ENCODE measurements at places on chromosomes 12 and 14.

DNA sequence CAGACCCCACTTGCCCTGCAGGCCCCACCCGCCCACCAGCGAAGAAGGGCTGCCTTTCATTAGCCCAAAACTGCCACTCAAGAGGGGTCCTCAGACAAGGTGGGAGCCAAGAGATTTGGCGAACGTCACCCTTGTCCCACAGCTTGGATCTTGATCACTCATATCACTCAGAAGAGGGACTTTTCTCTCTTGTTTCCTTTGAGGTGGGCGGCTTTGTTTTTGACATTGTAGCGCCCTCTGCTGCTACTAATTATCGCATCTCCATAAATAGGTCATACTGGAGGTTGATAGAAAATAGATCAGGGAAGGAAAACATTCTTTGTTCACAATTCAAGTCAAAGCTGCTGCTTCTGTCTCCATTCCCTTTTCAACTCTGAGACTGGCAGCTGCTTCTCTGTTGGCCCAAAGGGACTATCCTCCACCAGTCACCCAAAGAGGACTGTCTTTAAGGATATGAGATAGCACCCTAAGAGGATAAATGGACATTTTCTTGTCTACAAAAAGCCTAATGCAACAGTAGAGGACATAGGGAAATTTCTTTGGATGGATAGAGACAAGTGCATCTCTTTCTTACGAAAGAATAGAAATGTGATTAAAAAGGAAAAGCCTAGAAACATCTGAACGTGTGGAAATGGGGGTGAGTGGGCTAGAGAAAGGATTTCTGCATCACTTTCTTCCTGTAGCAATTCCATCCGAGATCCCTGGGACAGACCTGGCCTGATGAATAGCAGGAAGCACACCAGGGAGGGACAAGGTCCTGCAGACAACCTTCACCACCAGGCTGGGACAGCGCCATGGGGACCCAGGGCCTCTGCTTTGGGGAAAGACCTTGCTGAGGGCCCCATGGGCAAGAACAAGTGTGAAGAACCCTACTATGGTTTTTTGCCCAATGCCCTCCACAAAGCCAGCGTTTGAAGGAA is 115.8 kb downstream of the DAD1 start:
- DNase-seq: no peak

DNA sequence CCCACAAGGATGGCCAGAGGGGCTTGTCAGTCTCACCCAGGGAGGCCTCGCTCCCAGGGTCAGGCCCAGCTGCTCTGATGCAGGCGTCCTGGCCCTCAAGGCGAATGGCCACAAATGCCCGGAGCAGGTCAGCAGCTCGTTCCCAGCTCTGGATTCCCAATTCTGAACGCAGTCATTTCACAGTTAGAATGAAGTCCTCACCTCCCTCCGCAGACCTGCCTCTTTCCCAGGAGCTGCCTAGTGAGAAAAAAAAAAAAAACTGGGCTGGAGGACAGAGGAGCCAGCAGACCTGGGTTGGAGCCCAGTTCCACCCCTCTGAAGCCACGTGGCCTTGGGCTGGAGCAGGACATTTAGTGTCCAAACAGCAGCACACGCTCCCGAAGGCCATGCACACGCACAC is 62.2 kb upstream of the DIO3 start:
- DNase-seq: no peak

DNA sequence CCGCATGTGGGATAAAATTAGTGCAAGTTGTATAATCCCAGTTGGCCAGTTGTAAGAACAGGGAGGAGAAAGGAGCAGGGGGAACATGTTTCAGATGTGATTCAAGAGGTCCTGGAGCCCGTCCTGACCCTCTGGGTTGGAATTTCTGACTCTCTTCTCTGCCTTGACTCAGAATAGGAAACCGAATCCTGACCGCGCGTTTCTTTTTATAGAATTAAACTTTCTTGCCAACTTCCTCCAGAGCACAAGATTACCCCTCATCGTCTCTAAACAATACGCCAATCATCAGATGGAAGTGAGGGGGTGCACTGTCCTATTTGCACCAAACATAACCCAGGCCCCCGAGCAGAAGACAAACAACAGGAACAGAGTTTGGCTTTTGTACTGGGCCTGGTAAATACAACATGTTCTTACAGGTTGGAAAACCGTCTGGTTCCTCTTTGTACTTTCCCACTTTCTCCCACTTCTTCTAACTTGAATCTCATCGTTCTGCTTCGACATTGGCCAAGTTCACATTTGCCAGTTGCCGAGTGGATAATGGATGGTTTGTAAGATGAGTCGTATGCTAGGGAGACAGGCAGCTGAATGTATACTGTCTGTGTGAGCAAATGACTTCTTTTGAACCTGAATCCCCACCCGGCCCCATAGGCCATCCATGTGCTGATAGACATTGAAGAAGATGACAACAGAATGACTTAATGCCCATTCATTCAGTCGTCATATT is 42.6 kb upstream of the MED13L start:
- DNase-seq: no peak

GRCh38 chr12:58026426-58026825 is 85.1 kb downstream of the ATP23 start:
- DNase-seq: no peak

- no peak for DNase-seq
Measured at GRCh38 chr14:74853581-74853980, 22.4 kb downstream of the PROX2 start.

GRCh38 chr14:72986857-72987256 is 40.0 kb downstream of the ZFYVE1 start:
- DNase-seq: no peak

- peak; percentile 8 for DNase-seq
Measured at GRCh38 chr12:14454098-14454907, 88.8 kb downstream of the ATF7IP start.

GRCh38 chr14:24960816-24961215 is 89.1 kb downstream of the STXBP6 start:
- no peak for DNase-seq

DNA sequence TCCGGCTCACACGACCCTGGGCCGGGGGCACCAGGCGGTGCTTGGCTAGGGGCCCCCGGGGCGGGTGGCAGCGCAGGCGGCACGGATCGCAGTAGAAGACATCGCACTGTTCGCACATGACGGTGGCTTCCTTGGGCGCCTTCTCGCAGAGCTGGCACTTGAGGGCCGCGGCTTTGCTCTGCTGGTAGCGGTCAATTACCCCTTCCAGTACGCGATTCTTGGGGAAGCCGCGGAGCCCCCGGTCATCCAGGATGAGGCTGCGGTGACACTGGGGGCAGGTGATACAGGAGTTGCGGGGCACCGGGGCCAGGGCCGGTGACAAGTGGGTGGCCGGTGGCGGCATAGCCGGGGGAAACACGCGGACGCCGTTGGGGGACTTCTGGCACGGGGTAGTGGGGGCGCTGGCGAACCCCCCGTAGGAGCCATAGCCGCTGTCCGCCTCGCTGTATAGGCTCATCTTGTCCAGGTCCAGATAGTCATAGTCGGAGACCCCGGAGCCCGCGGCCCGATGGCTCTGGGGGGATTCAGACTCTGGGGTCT is 553 bp downstream of the TRIM9 start:
- no peak for DNase-seq

GRCh38 chr14:54877015-54877702 is 25.5 kb downstream of the GCH1 start:
- DNase-seq: no peak

DNA sequence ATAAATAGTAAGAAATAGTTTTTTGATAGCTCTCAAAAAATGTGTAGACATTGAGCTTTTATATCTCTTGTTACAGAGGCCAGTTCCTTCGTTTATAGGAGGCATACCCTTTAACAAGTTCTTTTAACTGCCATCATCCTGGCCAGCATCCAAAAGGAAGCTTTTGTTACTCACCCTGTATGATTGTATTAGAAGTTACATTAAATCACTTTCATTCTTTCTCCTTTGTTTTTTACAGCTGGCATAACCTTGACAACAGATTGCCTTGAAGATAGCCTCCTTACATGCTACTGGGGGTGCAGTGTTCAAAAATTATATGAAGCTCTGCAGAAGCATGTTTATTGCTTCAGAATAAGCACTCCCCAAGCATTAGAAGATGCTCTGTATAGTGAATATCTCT is 20.1 kb downstream of the CGRRF1 start:
- DNase-seq: no peak

DNA sequence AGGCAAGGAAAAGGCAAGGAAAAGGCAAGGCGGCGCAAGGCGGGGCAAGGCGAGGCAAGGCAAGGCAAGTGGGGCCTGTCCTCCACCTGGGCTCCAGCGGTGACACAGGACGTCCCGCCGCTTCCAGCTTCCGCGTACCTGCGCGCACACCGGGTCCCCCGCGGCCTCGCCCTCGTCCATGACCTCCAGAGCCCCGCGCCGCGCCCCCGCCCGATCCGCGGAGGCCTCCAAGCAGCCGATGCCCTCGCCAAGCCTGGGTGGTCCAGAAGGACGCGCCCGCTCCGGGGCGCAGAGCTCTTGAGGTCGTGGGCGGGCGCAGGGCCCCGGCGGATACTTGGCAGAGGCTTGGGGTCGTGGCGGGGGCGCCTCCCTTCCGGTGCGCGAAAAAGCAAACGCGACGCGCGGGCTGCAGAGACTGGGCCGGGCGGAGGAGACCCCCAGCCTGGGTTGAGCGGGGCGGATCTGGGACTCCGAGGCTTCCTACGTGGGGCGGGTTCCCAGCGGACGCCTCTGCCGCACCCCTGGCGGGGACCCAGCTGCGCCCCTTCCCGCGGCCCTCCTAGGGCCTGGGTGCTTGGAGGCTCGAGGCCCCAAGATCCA is 60.8 kb upstream of the EIF5 start:
- no peak for DNase-seq

DNA sequence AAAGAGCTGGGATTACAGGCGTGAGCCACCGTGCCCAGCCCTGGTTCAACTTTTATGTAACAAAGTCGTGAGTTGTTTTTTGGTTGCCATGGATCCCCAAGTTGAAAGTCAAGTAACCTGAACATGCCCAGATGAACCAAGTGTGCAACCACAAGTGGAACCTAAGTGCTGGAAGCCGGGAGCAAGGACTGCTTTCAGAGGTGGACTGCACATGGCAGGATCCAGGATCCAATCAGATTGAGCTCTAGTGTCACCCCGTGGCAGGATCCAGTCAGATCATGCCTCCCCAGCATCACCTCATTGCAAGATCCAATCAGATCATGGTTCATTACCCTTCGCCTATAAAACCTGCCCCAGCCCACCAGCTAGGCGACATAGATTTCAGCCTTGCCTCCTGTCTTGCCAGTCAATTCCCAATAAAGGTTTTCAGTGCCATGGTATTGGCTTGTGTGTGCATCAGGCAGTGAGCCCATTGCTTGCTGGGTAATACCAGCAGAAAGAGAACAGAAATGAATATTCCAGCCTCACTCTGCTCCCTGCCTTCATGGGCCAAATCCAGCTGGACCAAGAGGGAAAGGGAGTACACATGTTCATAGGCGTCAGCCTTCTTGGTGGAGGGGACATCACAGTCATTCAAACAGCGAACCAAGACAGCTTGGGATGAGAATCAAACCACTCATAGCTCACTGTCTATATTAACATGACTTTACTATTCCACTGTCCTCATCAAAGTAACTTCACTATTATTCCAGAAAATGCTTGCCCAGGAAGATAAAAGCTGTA is 43.6 kb upstream of the VASH1 start:
- no peak for DNase-seq

DNA sequence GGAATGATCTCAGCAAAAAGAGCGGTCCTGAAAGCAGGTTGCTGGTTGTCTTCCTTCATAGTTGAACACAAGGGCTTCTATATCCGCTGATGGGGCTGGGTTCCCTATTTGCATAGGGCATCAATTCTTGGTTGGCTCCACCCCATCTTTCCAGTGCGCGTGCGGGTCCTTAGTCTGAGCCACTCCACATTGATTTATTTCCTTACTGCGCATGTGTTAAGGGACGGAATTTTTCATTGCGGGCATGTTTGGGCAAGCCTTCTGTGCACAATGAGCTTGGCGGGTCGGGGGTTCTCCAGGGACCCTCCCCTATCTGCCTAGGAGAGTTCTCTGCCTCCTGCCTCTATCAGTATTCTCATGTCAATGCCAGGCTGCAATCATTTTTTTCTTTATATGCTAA is 21.2 kb upstream of the DLGAP5 start:
- DNase-seq: no peak

DNA sequence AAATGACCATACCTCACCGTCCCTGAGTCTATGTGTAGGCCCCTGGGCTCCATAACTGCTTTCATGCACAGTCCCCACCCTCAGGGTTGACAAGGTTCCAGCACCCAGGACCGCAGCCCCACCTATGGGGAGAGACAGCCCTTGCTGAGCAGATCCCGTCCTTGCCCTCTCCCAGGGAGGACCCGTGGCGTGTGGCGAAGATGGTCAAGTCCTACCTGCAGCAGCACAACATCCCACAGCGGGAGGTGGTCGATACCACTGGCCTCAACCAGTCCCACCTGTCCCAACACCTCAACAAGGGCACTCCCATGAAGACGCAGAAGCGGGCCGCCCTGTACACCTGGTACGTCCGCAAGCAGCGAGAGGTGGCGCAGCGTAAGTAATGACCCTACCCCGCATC is 10.3 kb downstream of the HNF1A start:
- no peak for DNase-seq

DNA sequence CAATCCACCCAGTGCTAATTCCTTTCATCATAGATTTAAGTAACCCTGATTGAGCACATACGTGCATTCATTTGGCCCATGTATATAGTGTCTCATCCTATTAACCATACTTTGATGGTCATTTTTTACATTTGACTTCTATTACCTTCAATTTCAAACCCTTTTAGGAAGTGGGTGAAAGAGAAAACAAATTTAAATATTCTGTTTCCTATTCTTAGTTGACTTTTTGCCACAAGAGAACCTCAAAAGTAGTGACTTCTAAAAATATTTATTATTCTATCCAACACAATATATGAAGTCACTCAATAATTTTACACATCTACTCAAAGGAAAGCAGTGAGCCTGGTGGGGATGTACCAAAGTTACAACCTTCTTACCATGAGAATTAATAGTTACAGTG is 164.9 kb downstream of the CEP128 start:
- DNase-seq: no peak

DNA sequence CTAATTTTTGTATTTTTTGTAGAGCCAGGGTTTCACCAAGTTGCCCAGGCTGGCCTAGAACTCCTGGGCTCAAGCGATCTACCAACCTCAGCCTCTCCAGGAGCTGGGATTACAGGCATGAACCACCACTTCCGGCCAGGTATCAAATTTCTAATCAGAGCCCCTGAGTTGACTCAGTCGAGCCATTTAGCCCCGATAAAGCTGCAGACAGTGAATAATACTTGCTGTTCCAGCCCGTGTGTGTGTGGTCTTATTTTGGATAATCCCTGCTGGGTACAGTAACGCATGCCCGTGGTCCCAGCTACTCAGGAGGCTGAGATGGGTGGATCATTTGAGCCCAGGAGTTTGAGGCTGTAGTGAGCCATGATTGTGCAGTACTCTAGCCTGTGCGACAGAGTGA is 57.0 kb downstream of the TEAD4 start:
- DNase-seq: no peak

GRCh38 chr12:83123039-83123438 is 436.3 kb downstream of the TMTC2 start:
- DNase-seq: no peak

DNA sequence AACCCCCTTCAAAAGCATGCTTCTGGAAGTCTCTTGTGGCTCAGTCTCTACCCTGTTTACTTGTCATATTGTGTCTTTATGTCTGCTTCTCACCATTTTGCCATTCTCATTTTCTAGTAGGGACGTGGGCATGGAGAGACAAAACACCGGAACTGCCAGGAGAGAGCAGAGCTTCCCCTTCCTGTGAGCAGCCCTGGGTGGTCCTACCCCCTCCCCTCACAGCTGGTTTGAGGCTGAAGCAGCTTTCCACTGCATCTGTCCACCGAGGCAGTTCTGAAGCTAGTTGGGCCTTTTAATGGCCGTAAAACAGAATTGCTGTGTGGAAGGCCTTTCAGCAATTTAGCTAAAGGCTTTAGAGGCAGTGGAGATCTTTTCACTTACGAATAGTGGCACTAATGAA is 77.0 kb downstream of the PELI2 start:
- DNase-seq: no peak

- no peak for DNase-seq
Measured at GRCh38 chr14:50578433-50578832, 18.5 kb downstream of the ATL1 start.
